HT-29 (cell line): ENCODE measurements at places on chromosomes 2 and 18. TPM values are rescaled to one million over a fixed set of nuclear protein-coding genes. Genes with fewer than 3 reads are reported as not detected.
A peak's percentile ranks its signal among the peaks of the same experiment; 100 is the strongest.

DNA sequence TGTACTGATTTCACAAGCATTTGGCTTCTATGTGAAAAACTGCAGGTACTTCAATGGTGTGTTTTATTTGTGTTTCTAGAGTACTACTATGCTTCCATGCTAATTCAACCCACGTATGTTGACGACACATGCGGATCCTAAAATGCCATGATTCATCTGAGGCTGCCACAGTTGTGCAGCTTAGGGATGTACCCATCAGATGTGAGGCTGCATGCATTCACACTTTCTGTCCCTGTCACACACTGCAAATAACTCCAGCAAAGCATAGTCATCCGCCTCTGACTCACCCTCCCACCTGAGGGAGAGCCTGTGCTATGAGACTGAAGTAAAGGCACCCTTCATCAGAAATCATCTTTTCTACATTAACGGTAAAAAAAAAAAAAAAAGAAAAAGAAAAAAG lies 22.1 kb upstream of the SERTAD2 start:
- DNase-seq = no peak

- no peak for DNase-seq
Measured at GRCh38 chr18:24095976-24096375, 42.9 kb upstream of the CABYR start.

GRCh38 chr2:15769235-15769634 lies 171.1 kb upstream of the MYCN start:
- no peak for DNase-seq

DNA sequence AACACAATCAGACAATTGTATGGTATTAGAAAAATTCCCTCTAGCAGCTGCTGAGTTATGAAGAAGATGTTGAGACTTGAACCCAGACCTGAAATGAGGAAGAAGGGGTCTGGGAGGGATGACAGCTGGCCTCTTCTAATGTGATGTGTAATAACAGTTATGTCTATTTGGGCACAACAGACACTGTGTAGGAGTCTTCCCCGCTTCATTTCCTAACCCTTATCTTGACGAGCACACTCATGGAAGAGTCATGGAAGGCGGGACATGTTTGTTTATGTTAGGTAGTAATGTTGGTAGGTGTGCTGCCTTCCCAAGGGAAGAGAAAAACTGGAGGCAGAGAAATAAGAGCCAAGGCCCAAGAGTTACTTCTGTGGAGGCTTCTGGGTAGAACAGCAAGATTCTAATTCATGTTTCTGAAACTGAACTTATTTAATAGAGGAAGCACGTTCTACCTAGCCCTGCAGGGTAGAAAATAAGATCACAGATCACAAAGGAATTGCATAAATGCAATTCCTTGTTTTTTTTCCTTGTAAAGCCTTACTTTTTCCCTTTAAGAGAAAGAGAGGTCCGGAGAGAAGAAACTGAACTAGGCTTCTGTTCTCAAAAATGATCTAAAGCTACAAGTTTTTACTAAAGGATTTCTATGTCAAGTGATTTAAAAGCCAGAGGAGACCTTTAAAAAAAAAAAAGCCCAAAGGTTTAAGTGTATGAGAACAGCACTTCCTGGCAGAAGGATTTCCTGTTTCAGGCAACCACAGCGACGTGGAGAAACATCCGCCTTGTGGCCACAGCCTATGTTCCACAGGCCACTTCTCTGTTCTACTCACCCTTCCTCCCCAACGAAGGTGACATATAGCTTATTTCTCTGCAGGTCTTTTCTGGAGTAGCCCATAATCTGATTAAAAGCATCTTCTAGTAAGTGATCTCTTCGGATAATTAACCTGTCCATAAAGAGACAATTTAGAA lies 68.5 kb upstream of the STK17B start:
- peak; percentile 84 for DNase-seq

DNA sequence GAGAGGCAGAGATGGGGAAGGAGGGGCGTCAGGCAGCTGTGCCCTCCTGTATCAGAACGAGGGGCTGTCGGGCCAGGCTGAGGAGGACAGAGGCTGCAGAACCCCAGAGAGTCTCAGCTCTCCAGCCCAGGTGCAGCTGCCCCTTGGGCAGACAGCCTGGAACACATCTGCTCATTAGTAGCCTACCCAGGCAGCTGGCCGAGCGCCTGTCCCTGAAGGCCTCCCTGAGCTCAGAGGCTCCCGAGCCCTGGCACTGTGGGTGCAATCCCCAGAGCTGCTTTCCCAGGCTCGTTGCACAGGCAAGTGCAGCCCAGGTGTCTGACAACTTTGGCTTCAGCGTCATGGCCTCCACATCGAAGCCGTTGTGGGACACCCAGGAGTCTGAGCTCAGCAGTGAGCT lies 13.1 kb upstream of the TMEM185B start:
- no peak for DNase-seq

- DNase-seq = no peak
Measured at GRCh38 chr2:136798766-136799165, 33.4 kb downstream of the THSD7B start.

- no peak for DNase-seq
Measured at GRCh38 chr2:238694922-238695321, 153.0 kb upstream of the TWIST2 start.

GRCh38 chr2:222978850-222979249 lies 73.1 kb upstream of the KCNE4 start:
- DNase-seq = no peak

GRCh38 chr2:20812779-20813178 lies 10.1 kb downstream of the LDAH start:
- no peak for DNase-seq

DNA sequence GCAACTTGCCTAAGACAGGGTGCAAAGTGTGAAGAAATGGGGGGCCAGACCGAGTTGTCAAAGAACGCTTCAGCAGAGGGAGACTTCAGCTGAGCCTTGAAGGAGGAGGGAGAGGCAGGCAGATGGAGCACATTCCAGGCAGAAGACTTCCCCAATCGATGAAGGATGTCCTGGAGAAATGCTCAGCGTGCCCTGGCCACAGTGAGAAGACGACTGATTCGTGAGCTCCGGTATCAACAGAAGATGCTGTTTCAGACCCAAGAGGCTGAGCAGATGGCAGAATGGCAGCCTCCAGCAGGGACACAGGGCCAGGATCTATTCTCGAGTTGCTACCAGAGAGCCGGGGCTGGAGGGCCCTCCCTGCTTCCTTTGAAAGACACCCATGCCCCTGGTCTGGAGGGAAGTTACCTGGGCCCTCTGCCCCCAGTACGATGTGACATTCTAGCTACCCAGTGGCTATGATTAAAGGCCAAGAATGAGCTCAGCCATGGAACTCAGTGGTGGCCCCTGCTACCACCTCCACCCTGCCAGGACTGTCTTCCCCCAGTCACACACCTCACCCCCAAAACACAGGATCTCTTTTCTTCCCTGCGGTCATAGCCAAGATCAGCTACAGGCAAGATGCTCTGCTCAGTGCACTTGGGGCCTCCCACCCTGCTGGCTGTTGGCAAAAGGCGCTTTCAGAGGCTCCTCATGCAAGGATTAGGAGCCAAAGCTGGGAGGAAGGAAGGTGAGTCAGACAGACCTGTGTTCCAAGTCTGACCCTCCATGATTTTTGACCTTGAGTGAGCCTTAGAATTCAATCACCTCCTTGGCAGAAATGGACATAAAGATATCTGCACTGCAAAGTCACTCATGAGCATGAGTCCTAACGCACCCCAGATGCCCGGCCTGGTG lies 84.3 kb downstream of the TFCP2L1 start:
- no peak for DNase-seq

- DNase-seq = no peak
Measured at GRCh38 chr2:227308784-227309183, 16.3 kb upstream of the MFF start.

- DNase-seq = no peak
Measured at GRCh38 chr2:53183581-53183980, 584.0 kb upstream of the CHAC2 start.

GRCh38 chr2:57740891-57741290 lies 305.7 kb upstream of the VRK2 start:
- DNase-seq = no peak

DNA sequence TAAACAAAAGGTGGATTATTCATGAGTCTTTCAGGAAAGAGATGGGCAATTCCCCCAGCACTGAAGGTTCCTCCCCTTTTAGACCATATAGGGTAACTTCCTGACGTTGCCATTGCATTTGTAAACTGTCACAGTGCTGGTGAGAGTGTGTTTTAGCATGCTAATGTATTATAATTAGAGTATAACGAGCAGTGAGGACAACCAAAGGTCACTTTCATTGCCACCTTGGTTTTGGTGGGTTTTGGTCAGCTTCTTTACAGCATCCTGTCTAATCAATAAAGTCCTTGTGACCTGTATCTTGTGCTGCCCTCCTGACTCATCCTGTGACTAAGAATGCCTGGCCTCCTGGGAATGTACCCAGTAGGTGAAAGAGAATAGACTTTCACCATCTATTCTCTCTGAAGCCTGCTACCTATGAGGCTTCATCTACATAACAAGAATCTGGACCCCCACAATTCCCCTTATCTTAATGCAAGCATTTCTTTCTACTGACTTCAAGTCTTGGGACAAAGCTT lies 148.7 kb downstream of the CABLES1 start:
- peak; percentile 32 for DNase-seq

DNA sequence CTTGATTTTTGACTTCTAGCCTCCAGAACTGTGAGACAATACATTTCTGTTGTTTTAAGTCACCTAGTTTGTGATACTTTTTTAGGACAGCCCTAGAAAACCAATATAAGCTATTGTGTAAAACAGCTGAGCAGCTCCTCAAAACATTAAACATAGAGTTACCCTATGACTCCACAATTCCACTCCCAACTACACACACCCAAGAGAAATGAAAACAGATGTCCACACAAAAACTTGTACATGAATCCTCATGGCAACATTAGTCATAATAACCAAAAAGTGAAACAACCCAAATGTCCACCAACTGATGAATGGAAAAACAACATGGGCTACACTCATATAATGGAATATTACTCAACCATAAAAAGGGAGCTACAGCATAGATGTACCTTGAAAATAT lies 32.6 kb downstream of the TNS1 start:
- DNase-seq = no peak

The TSPYL6 gene
- total RNA-seq = 0.13 TPM in 1 of 2 replicates, not detected in the other

The TM4SF20 gene
- 0.36 TPM in 1 of 2 replicates, not detected in the other for total RNA-seq

The TDRD15 gene
- not detected in 2 replicates for total RNA-seq

The ANKRD44 gene
- 1.9 and 2.8 TPM in 2 replicates for total RNA-seq

The DNER gene
- total RNA-seq = not detected in 2 replicates
